ENCODE measurements at places on chromosomes 12 and 14.

GRCh38 chr12:29132316-29132715 is 16.8 kb upstream of the FAR2 start:
- no peak for DNase-seq

- DNase-seq: no peak
Measured at GRCh38 chr12:2117541-2117940, 64.8 kb downstream of the CACNA1C start.

DNA sequence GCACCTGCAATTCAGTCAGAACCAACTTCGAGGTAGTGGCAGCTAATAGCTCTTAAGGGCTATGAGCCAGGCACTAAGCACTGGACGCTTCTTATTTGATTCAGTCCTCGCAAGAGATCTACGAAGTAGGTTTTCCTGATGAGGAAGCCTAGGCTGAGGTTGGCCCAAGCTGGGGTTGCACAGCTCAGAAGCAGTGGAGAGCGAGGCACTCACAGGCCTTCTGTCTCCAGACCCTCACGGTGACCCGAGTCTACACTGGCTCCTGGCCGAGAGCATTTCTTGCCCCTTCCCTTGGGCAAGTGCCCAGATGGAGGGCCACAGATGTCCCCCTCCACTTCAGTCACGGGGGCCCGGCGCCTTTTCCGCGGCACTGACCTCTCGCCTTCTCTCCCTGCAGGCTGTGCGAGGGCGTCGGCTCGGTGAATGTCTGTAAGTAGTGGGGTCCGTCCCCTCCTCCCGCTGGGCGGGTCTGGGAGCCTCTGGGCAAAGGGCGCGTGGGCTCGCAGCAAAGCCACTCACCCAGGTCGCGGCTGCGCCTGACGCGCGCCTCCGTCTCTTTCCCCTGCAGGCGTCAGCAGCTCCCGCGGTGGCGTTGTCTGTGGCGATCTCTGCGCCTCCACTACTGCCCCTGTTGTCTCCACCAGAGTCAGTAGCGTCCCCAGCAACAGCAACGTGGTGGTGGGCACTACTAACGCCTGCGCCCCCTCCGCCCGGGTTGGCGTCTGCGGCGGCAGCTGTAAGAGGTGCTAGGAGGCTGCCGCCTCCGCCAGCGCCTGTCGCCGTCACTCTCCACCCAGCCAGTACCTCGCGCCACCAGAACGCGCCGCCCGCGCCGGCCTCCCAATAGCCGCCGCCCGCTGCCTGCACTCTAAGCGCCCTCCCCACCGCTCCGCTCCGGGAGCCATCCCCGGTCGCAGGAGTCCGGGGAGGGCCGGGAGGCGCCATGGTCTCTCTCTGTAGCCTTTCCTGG is 13.1 kb downstream of the KRT83 start:
- peak; percentile 20 for DNase-seq

DNA sequence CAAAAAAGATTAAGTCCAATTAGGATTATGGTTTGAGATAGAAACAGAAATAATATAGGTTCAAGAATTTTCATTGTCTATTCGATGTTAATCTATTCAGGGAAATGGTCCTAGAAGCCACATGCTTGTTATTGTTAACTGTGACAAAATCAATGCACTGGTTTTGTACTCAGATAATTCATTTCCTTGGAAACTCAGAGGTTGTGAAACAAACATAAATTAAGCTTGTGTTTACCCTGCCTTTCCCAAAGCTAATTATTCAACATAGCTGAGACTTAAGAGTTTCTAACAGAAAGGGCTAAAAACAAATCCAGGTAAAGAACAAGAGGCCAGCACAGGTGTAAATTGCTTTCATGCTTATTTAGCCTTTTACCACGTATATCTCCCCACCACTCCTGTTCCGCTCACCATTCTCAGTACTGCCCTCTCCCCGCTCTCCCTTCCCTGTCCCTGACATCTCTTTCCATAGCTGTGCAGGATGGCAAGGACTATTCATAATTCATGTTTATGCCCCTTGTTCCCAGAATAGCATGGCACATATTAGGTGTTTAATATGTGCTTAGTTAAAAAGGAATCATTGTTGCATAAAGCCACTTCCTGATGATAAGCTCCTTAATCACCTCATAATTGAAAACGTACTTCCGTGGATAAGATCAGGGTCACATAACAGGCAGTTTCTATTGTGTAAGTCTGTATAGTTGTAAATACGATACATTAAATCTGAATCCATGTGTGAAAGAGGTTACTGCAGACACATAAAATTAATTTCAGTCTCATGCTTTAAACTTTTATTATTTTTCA is 131.8 kb upstream of the USP15 start:
- DNase-seq: no peak

- no peak for DNase-seq
Measured at GRCh38 chr14:33834466-33835260, 116.2 kb downstream of the EGLN3 start.

DNA sequence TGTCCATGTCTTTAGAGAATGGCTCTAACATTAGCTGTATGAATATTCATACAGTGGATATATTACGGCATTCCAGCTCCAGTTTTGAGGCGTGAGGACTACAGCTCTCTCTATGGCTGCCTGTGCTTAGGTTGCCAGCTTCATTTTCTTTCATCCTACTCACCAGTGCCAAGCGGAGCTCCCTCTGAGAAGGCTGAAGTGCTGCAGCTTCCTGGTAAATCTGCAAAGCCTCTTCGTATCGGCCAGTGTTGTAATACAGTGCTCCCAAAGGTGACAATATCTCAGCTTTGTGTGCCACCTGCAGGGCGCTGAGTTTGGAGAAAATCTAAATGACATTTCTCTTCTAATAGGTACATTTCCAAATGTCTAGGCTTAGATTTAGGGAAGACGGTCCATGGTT is 19.8 kb upstream of the OVCH1 start:
- no peak for DNase-seq

- no peak for DNase-seq
Measured at GRCh38 chr14:80867091-80867490, 74.4 kb downstream of the CEP128 start.

- no peak for DNase-seq
Measured at GRCh38 chr12:102571889-102572288, 91.5 kb upstream of the IGF1 start.

DNA sequence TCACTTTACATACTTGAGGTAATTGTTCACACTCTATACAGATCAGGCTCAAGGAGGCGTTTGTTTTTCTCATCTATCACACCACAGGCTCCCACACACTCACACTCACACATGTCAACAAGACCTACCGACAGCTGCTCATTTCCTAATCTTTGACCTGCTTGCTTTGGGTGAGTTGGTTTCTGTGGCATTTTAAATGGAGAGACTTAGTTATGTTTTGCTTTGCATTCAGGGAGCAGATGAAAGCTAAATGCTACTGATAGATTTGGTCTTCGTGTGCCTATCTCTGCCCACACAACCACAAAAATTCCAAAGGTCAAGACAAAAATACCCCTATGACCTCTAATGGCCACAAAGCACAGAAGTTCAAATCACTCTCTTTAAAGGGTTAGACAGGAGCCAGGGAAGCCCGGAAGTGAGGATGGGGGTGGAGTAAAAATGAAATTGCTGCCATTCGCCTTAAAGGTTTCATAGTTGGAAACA is 203.5 kb upstream of the G2E3 start:
- no peak for DNase-seq

DNA sequence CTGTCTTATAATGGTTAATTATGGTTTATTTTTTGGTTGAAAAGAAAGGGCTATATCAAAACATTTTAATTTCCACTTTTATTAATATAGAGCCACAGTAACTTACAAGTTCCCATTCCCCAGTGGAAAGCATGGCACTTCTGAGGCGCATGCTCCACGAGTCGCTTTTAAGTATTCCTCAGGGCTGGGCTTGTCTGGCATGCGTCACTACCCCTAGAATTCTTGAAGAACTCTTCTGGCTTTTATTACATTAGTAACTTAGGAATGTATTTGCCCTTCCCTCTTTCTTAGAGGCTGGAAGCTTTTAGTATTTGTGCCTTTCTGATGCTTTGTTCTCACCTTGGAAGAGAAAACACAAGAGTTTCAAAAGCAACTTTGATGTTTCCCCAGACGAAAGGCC is 81.1 kb downstream of the ESR2 start:
- DNase-seq: no peak

DNA sequence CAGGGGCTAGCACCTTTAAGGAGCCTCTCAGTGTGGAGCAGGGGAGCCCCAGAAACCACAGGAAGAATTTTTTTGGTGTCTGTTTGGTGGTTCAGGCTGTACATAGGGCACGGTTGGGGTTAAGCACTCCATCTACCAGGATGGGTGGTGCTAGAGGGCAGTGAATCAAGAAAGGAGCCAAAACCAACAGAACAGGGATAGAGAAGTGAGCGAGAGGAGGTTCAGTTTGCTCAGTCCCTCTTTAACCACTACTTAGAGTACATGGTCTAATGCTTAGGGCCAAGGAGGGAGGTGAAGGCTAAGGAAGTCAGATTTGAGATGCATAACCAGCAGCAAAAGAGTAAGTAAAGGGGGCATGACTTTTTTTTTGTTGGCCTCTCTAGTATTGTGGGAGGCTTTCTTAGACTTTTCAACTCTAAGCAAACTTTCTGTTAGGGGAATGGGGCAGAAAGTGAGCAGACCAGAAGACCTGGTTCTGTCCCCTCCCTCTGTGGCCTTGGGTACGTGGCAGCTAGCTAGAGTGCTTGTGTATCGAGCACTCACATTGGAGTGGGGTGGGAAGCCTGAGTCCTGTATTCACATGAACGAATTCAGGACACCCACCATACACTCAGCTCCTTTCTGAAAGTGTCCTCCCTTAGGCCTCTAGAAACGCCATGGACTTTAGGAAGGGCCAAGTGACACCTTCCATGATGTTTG is 6.6 kb upstream of the NPFF start:
- DNase-seq: no peak

DNA sequence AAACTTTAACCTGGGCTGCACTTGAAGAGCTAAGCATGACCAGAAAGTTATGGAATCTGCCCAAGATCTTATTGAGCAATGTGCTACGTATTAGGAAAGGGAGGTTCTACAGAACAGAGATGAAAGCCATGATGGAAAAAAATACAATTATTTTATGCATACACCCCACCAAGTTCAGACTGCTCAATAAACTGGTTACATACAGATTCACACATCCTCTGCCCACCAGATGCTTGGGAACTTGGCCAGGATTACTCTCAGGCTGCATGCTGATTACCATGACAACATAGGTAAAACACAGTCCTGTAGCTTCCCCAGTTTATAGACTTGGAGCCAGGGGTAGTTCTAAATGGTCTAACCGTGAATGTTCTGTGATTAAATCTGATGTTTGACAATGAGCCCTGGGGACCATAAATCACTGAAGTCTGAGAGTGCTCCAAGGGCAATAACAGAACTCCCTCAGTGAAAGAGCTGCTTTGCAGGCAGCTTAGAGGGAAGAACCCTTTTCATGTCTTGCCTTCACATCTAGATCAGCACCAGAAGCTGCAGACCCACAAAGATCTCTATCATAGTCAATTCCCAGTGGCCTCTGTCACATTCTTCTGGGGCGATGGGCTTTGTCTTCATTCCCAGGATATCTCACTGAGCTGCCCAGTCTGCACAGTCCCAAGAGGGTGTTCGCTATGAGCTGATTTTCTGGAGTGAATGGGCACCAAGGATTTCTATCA is 232.2 kb downstream of the EMP1 start:
- peak; percentile 54 for DNase-seq

DNA sequence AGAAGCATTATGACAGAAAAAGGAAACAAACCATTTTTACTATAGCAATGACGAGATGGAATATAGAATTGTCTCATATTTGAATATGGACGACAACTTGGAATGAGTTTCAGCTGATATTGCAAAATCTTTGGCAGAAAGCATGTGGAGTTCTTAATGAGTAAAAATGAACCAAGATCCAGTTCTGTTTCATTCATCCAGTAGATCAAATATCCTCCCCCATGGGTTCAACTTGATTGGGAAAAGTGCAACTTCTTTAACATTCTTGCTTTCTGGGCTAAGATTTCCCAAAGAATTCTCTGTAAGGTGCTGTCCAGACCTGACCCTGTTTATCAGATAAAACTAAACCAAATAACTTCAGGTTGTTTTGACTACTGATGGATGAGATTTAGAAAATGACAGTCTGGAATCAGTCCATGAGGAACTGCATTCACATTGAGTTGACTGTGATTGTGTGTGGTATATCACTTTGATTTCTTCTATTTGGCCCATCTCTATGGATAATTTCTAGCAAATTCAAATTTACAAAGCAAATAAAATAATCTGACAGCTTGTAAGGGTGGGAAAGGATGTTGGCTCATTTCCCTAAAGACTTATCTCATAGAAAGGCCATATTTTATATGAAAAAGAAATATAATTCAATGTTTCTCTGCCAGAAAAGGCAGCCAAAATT is 267.4 kb downstream of the ADAMTS20 start:
- DNase-seq: peak; percentile 15

GRCh38 chr14:103737432-103738045 is 21.9 kb downstream of the ZFYVE21 start:
- DNase-seq: no peak

GRCh38 chr14:55386037-55386808 is 25.4 kb downstream of the ATG14 start:
- DNase-seq: no peak

- no peak for DNase-seq
Measured at GRCh38 chr12:128079-128478, 61.5 kb downstream of the IQSEC3 start.

- peak; percentile 42 for DNase-seq
Measured at GRCh38 chr12:95532851-95533250, 18.4 kb downstream of the USP44 start.

- DNase-seq: no peak
Measured at GRCh38 chr14:103743691-103744090, 28.1 kb downstream of the ZFYVE21 start.

DNA sequence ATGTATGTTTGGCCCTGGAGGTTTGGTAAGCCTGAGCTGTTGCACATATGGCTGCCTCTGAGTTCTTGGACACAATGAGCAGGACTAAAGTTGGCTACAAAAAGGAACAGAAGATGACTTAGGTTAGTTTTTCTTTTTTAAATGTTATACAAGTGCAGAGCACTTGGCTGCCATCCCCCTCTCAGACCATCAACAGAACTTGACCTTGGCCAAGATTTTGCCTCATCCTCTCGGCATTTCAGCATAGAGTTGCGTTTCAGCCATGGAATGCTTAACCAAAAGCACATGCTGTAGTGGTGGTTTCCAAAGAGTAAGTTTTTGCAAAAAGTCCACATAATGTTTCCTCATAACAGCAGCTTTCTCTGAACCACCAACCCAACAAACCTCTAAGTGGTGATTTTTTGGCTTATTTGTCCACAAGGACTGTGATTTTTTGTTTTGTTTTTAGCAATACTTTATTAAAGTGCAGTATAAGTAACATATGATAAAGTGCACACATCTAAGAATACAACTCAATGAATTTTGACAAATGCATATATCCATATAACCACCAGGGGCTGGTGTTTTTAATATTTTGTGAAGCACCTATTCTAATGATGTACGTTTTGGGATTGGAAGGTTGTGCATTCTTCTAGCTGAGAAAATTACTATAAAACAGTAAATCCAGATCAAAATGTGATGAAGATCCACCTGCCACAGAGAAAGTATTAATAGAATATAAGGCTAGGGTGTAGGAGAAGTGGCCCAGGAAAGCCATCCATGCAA is 12.1 kb upstream of the GALNT16 start:
- peak; percentile 70 for DNase-seq

GRCh38 chr12:105257321-105257728 is 21.4 kb upstream of the APPL2 start:
- DNase-seq: peak; percentile 87

All from astrocyte of the spinal cord (primary cell).